ENCODE measurements at places on chromosomes 1 and 21. TPM values are rescaled to one million over a fixed set of nuclear protein-coding genes. Genes with fewer than 3 reads are reported as not detected.

- DNase-seq: no peak
- peak overlapping the region; percentile 87 for H3K27ac ChIP-seq
- peaks cover 6% of the 10 kb centered on the region for H3K36me3 ChIP-seq
- peaks cover 14% of the 10 kb centered on the region for H3K4me1 ChIP-seq
- peaks cover 27% of the 10 kb centered on the region for H3K27me3 ChIP-seq
Observed at GRCh38 chr1:155858800-155859233, 550 bp upstream of the SYT11 start.

DNA sequence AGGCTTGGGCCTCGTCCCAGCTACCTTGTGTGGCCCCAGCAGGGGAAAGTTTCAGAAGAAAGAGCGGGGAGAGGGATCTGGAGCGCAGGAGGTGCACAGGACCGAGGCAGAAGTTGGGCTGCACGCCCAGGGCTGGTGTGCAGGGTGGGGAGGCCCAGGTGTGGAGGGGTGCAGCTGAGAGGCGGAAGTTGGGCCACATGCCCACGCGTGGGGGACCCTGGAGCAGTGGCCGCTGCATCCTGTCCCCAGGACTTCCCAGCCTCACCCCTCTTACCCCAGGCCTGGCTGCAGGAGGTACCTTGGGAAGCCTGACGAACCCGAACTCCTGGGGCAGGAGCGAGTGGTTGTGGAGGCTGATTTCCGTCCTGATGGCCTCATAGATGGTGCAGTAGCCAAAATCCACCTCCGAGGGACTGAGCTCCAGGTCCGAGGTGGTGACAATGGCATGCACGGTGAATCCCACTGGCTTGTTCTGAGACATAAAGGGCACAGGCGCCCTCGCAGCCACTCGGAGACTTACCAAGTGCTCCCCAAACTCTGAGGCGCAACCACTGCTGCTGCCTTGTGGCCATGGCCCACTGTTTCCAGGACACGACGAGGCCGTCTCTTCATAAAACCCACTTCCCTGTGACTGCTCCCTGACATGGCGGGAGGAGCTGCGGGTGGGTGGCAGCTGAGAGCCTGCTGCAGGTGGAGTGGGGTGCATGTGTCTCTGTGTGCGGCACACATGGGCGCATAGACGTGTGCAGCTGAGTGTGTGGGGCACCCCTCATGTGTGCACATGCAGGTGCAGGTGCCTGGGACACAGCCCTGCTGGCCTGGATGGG lies 20.4 kb upstream of the TMEM52 start:
- H3K36me3 ChIP-seq: no peaks in the 10 kb centered on the region
- H3K4me1 ChIP-seq: peaks cover 4% of the 10 kb centered on the region
- no peak overlapping the region for H3K27ac ChIP-seq

Gene EXO1
- total RNA-seq: 9.4 TPM

- H3K27me3 ChIP-seq: no peaks in the 10 kb centered on the region
- no peak for DNase-seq
- H3K4me3 ChIP-seq: no peak overlapping the region
- no peaks in the 10 kb centered on the region for H3K36me3 ChIP-seq
- no peak overlapping the region for H3K27ac ChIP-seq
Observed at GRCh38 chr1:172515436-172515835, 17.5 kb upstream of the SUCO start.

- H3K27me3 ChIP-seq: no peaks in the 10 kb centered on the region
- H3K36me3 ChIP-seq: no peaks in the 10 kb centered on the region
- DNase-seq: no peak
- peaks cover 35% of the 10 kb centered on the region for H3K4me1 ChIP-seq
Observed at GRCh38 chr1:200372095-200372884, 37.5 kb downstream of the ZNF281 start.

DNA sequence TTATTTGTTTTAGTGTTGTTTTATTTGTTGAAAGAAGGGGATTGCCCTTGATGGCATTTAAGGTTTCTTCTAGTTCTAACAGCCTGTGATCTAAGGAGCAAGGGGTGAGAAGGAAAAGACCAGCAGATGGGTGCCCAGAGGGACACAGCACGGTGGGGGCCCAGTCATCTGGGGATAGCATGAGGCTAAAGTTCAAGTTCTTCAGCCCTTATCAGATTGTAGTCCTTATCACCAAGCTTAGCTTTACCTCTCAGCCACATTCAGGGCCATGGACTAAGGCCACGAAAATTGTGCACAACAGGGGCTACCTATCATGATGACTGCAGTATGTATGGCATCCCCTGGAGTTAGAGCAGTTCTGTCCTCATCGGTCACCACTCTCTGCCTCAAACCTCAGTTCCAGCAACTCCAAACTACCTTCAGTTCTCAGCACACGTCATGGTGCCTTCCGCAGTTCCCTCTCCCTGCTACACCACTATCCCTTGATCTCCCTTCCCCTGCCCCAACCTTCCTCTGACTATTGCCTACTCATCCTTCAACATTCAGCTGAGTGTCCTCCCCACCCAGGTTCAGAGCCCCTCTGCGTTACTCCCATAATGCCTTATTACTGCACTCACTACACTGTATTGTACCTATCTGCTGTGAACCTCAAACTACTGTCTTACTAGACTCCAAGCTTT lies 36.4 kb downstream of the ATF3 start:
- no peaks in the 10 kb centered on the region for H3K36me3 ChIP-seq
- no peak for DNase-seq
- peaks cover 4% of the 10 kb centered on the region for H3K4me1 ChIP-seq
- H3K27ac ChIP-seq: no peak overlapping the region
- H3K4me3 ChIP-seq: no peak overlapping the region
- H3K27me3 ChIP-seq: peaks cover 1% of the 10 kb centered on the region

DNA sequence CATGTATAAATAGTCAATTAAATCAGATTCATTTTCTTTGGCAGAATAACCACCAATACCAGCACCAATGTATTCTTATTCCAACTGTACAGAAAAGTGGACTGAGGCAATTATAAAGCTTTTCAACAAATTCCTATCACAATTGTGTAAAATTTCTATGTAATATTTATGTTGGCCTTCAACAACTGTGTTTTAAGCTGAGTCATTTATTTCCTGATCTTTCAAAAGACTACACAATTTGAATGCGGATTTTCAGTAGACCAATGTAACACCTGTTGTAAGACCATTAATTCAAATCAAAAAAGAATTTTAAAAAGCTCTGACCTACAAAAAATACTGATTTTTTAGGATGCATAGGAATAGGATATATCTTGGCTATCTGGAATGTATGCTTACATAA lies 25.5 kb downstream of the GPATCH2 start:
- no peak overlapping the region for H3K4me3 ChIP-seq
- no peak for DNase-seq
- no peak overlapping the region for H3K27ac ChIP-seq
- peaks cover 25% of the 10 kb centered on the region for H3K36me3 ChIP-seq

- peaks cover 3% of the 10 kb centered on the region for H3K36me3 ChIP-seq
- H3K27me3 ChIP-seq: no peaks in the 10 kb centered on the region
- H3K4me3 ChIP-seq: peak overlapping the region; percentile 93
- peaks cover 23% of the 10 kb centered on the region for H3K4me1 ChIP-seq
- peak overlapping the region; percentile 97 for H3K27ac ChIP-seq
- DNase-seq: no peak
Observed at GRCh38 chr1:186681121-186681520, 898 bp upstream of the PTGS2 start.

DNA sequence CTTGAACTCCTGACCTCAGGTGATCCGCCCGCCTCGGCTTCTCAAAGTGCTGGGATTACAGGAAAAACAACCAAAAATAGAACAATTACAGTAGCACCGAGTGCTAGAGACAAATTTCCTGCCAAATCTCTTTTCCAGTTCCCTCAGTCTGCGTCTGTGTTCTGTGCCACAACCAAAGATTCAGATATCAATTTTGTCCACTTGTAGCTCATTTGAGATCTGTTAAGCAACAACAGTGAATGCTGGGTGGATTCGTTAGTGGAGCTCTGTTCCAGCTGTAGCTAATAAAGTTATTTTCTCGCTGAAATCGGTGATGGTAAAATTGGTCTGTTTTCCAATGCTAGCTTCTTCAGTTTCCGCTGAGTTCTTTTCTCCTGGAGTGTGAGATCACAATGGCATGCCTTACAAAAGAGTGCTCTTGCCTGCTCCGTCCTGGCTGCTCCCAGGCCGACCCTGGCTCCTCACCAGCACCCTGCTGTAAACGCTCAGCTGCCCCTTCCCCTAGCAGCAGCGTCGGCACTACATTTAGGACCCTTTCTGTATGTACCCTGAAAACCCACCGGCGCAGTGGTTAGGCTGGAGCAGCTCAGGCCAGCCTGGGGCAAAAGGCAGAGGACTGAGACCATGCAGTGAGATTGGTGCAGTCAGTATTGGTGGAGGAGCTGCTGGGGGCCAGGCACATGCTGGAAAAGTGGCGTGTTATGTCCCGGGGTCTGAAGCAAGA lies 395.4 kb downstream of the KIF26B start:
- H3K27ac ChIP-seq: peak overlapping the region; percentile 62
- no peaks in the 10 kb centered on the region for H3K27me3 ChIP-seq
- peaks cover 14% of the 10 kb centered on the region for H3K4me1 ChIP-seq

DNA sequence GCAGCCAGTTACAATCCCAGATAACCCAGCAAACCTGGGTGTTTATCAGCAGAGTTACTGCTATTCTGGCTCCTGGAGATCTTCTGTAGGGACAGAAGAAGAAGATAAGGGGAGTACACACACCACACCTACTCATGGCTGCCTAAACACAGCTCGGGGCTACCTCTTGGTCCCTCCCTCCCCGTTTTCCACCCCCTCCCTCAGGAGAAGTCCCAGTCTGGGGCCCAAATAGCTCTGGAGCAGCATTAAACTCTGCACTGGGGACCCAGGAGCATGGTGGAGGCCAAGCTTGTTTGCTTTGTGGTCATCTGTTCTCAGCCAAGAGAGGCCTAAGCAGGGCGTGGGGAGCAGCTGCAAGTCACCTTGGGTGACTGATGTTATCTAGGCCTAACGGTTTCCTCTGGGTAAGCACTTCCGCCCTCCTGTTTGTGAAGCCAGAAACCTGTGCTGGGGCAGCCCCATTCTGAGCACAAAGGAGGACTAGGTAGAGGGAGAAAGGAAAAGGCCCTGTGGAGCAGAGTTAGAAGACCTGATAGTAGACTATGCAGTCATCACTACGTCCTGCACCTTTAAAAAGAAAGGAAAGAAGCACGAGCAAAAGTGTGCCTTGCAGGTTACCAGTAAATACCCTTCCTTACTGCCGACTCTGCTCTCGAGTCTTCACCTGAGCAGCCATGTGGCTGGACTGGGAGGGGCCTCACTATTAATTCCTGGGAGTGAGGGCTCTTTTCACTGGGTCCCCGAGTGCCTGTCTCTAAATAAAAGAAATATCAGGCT lies 2.0 kb upstream of the RCSD1 start:
- no peak overlapping the region for H3K4me3 ChIP-seq
- peaks cover 28% of the 10 kb centered on the region for H3K27me3 ChIP-seq
- no peak for DNase-seq
- H3K36me3 ChIP-seq: no peaks in the 10 kb centered on the region

- DNase-seq: no peak
- H3K4me3 ChIP-seq: no peak overlapping the region
- H3K27me3 ChIP-seq: no peaks in the 10 kb centered on the region
Observed at GRCh38 chr1:3775490-3776230, 3.1 kb downstream of the SMIM1 start.

- H3K36me3 ChIP-seq: no peaks in the 10 kb centered on the region
- DNase-seq: no peak
- no peaks in the 10 kb centered on the region for H3K4me1 ChIP-seq
- H3K27me3 ChIP-seq: peaks cover 48% of the 10 kb centered on the region
- no peak overlapping the region for H3K27ac ChIP-seq
Observed at GRCh38 chr1:153447498-153448170, 12.8 kb downstream of the S100A7 start.

- H3K27ac ChIP-seq: no peak overlapping the region
- no peak overlapping the region for H3K4me3 ChIP-seq
- DNase-seq: no peak
- H3K27me3 ChIP-seq: no peaks in the 10 kb centered on the region
- peaks cover 21% of the 10 kb centered on the region for H3K4me1 ChIP-seq
Observed at GRCh38 chr1:185864331-185864730, 130.1 kb downstream of the HMCN1 start.

DNA sequence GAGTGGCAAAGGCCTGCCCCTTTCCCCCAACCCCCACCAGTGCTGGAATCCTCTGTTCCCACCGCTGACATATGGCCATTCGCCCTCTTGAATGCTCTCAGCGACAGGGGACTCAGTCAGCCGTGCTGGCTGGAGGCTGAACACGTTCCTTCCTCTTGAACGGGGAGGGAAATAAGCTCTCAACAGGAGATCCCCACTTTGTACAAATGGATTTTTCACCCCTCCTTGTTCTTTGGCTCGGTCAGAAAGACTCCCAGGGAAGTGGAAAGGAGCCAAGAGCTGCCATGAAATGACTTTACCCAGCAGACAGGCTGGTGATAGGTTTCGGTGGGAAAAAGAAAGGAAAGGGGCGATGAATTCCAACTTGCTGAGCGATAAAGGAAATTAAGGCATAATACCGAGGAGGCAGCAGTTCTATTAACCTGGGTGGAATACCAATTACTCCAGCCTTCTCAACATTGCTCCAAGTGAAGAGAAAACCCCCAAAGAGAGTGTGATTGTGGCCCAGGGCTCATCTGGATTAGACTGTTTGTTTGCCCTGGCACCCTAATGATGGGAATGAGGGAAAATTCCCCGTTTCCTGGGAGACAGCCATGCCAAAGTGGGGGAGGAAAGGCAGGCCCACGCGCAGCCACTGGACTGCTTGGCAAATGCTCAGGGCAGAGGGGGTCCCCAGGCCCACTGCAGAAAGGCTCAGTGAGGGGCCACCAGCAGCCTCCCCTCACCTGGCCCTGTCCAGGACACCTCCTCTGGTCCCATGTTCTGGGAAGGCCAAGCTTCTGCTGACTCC lies 23.9 kb downstream of the LRP8 start:
- H3K27me3 ChIP-seq: no peaks in the 10 kb centered on the region
- no peak for DNase-seq
- peaks cover 32% of the 10 kb centered on the region for H3K4me1 ChIP-seq

GRCh38 chr1:40736085-40736531 lies 44.6 kb downstream of the NFYC start:
- DNase-seq: no peak
- H3K4me3 ChIP-seq: no peak overlapping the region
- peaks cover 36% of the 10 kb centered on the region for H3K4me1 ChIP-seq
- peaks cover 30% of the 10 kb centered on the region for H3K36me3 ChIP-seq

Gene C8A
- not detected for total RNA-seq

Gene RAB3B
- total RNA-seq: 4.0 TPM

Gene TMEM51
- total RNA-seq: 10.9 TPM

- peaks cover 5% of the 10 kb centered on the region for H3K36me3 ChIP-seq
- no peaks in the 10 kb centered on the region for H3K27me3 ChIP-seq
- no peak overlapping the region for H3K27ac ChIP-seq
- no peak overlapping the region for H3K4me3 ChIP-seq
Observed at GRCh38 chr1:100184536-100184935, 6.5 kb upstream of the LRRC39 start.

Gene HIVEP3
- 8.9 TPM for total RNA-seq

Gene FCER1G
- 1.8 TPM for total RNA-seq

GRCh38 chr1:185990565-185990964 lies 256.4 kb downstream of the HMCN1 start:
- no peak for DNase-seq
- H3K27ac ChIP-seq: no peak overlapping the region
- H3K4me1 ChIP-seq: no peaks in the 10 kb centered on the region
- H3K36me3 ChIP-seq: peaks cover 6% of the 10 kb centered on the region
- no peak overlapping the region for H3K4me3 ChIP-seq

DNA sequence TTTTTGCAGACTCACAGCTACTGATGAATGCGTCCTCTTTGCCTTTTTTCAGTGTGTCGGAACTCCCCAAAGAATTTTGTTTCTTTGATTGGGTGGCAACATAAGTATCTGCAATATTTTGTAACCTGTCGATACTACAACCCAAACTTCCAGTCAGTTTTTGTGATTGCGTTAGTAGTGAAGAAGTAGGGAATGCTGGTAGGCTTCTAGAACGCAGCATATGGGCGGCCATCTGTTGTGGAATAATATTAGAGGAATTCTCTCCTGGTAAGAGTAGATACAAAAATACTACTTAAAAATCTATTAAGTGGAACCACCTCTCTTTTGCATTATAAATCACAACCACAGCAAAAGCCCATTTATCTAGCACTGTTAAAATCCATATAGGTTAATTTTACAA lies 107.4 kb downstream of the LYST start:
- no peak overlapping the region for H3K4me3 ChIP-seq
- no peak overlapping the region for H3K27ac ChIP-seq
- H3K36me3 ChIP-seq: no peaks in the 10 kb centered on the region

Gene A3GALT2
- 0.58 TPM for total RNA-seq

Measured in mesothelial cell of epicardium (in vitro differentiated cells).